Stimulated activated CD4-positive, alpha-beta T cell treated with anti-CD3 and anti-CD28 coated beads, Interleukin-1b, Interleukin-23, amount 100 ng/mL, for 1 hour (primary cell): ENCODE measurements at places on chromosomes 4 and X.

- no peak for DNase-seq
Measured at GRCh38 chr4:114378305-114378903, 220.2 kb upstream of the UGT8 start.

DNA sequence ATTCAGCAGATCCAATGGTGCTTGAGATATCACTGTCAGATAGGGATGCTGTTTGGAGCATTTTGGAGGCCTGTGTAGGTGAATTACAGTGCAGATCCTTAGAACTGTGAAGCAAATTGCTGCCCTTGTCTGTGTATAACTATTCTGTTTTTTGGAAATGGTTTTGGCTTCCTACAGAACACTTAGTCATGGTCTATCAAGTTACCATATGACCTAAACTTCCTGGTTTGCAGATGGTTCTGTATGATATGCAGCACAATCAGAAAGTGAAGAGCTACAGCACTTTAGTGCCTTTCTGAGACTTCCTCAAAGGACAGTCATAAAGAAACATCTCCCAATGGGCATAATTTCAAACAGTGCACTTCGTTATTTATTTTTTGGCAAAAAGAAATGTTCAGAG, 688.6 kb downstream of the SH3BGRL start:
- DNase-seq: no peak

DNA sequence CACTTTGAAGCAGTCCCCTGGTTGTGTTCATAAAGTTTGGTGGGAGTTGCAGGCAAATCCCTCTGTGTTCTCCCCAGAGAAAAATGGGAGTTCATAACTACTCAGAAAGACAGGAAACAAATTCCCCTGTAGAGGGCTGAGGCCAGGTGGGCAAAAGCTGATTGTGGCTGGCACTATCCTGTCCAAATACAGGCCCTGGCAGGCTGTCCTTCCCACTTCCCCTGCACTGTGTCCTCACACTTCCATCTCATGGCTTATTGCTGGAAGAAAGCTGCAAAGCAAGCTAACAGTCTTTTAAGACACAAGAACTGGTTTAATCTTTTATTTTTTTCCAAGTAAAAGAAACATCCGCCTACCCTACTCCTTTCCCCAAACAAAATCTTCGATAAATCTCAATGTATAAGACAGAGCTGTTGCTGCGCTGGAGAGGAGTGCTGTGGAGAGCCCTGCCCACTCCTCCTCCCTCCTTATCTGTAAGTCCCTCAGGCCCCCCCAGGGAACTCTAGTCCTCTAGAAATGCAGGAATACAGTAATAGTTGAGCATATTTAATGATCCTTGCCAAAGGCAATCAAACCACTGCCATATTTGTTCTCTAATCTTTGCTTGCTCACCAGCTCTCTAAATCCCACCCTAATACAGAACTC, 14.0 kb downstream of the TAPT1 start:
- DNase-seq: no peak

GRCh38 chrX:46381630-46382029, 163.6 kb downstream of the ZNF674 start:
- peak; percentile 4 for DNase-seq

DNA sequence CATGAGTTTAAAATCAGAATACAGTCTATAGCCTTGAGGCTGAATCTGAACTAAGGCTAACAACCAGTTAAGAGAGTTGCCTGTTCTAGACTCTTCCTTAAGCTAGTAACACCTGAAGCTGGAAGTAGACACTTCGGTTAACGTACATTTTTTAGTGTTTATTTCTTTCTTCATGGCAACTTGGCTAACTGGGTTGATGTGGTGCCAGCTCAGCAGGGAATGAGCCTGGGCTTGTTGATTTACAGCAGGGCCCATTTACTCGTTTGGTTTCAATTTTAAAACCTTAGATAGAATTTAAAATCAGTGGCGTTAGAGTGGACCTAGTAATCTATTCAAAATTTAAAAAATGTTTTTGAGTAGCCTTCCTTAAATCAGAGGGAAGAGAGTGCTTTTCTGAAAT, 137.6 kb upstream of the ESX1 start:
- DNase-seq: no peak

DNA sequence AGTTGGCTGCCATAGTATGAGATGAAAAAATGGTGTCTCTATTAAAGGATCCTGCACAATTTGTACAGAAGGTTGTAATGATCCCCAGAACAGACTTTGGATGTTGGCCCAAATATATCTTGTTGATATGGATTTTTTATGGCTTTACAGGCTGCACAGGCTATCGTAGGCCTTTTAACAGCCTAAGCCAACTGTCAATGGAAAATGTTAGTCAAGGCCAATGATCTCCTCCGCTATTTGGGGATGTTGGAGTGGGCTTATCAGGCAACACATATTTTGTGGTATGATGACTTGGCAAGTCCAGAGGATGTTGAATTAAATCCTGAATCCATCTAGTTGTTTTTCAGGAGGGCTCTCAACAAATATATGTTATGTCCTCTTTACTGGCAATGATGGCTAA, 42.1 kb downstream of the ZCCHC13 start:
- no peak for DNase-seq

DNA sequence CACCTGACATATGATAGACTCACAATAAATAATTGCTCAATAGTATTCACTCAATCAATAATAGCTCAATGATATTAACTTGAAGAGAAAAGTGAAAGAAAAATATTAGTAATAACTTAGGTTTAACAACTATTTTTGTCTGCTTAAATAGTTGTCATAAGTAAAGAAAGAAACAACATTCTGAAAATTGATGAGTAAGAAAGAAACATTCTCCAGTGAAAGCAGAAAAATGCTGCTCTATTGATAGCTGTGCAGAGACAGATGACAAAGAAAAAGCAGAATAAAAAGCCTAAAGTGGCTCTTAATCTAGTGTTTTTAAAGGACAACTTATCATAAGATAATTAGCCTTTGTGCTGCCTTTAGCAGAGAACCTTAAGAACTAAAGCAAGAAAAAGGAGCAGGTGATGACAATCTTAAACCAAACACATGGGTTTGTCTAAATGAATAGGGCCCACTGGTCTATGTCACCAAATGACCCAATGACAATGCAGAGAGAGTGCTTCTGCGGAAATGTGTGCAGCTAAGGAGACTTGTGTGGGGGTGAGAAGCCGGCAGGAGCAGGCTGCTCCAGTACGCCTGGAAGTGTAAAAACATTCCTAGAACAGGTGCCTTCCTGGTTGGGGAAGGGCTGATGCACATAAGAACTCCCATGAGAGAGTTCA, 13.2 kb downstream of the HS3ST1 start:
- no peak for DNase-seq

- DNase-seq: no peak
Measured at GRCh38 chr4:152340818-152341217, 195.1 kb downstream of the FBXW7 start.
